ENCODE measurements at places on chromosomes 1 and 21.

DNA sequence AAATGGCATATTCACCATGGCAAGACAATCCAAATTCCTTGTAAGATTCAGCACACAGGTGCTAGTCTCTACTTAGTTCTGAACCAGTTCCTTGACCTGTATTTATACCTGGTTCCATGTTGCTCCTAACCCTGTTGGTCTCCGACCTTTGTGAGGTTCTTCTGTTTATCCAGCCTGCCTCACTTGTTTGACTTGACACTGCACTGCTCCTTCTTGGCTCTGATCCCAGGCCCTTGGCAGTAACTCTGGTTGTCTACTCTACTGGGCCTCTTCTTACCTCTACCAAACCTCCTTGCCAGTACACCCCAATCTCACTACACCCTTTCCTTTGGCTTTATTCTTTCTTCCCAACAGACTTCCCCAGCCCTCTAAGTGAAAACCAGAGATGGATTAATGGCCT, 419.4 kb upstream of the USP24 start:
- DNase-seq = no peak

DNA sequence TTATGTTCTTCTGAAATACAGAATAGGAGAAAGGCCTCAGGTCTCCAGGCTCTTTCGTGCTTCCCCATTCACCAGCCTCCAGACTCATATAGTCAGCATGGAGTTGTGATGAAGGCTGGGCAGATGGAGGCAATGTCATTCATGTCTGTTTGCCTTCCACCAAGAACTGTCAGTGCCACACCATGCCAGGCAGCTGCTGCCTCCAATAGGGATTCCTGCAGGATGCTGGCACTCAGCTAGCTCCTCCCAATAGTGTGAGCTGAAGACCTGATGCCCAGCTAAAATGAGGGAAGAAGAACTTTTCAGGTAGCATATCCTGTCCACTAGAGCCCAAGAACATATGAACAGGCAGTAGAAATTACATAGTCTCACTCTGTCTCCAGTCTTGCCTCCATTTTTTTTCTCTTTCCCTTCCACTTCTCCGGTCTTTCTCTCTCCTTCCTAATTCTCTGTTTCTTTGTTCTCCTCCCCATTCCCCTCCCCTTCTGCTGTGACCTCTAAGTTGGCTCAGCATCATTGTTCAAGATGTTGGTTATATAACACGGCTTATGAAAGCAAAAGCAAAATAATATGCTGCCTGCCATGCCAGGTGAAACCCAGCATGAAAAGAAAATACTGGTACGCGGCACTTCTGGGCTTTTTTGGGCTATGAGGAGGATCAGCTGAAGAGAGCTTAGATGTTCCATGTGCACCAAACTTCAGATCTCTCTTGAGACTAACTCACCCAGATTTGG, 17.3 kb downstream of the GLUL start:
- no peak for DNase-seq

GRCh38 chr1:76868916-76869315, 1.6 kb downstream of the ST6GALNAC5 start:
- no peak for DNase-seq

DNA sequence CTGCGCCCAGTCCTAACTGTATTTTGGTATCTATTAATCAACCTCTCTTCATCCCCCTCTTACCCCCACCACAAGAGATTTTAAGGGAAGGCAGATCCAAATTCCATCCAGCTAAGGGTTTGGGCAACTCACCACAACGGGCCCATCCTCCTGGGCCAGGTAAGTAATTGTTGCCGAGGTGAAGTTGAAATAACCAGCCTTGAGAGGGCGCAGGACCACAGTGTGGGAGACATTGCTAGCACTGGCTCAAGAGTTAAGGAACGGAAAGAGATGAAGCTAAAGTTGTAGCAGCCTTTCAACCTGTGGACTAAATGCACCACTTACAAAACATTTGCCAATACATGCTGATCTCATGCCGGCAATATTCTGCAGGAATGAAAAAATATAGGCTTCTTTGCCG, 5.9 kb downstream of the SSR2 start:
- DNase-seq = no peak

DNA sequence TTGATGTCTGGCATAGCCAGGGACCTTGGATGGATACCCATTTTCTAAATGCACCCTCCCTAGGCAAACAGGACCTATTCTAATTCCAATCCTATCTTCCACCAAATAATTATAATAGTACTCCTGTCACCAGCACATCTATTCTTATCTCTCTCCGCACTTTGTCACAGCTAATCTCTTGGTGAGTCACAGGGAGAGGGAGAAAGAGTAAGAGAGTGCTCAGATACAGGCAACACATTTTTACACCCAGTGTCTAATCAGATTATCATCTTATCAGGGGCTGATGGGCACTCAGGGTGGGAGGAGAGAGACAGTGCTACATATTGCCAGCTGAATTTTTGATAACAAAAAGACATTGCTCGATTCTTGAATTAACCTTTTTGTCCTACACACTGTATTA, 275.0 kb upstream of the BEND5 start:
- DNase-seq = no peak

DNA sequence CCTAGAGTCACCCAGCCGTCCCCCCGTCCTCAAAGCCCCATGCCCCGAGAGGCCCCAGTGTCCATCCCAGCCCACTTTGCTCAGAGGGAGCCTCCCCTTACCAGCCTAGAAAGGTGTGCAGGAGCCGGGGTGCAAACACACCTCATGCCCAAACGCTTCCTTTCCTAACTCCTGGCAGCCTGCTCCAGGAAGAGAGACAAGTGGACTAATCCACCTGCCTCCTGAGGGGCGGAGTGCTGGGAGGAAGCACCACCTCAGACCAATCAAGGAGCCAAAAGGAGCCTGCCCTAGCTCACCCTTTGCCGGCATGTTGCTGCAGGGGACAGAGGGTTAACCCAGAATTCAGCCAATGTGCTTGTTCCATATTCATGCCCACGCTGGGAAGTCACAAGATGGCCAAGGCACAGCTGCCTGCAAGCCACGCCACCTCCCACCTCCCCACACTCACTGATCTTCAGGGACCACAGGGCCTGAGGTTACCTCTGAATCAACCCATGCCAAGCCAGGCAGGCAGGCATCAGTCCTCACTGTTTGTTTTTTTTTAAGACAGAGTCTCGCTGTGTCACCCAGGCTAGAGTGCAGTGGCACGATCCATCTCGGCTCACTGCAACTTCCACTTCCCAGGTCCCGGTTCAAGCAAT, 27.8 kb downstream of the PLEKHA6 start:
- no peak for DNase-seq

GRCh38 chr1:162003830-162004215, 19.8 kb downstream of the OLFML2B start:
- no peak for DNase-seq

All from central memory CD8-positive, alpha-beta T cell (primary cell).